GOT3 (cell line): ENCODE measurements at places on chromosomes 6 and 20.
A peak's percentile ranks its signal among the peaks of the same experiment; 100 is the strongest.

DNA sequence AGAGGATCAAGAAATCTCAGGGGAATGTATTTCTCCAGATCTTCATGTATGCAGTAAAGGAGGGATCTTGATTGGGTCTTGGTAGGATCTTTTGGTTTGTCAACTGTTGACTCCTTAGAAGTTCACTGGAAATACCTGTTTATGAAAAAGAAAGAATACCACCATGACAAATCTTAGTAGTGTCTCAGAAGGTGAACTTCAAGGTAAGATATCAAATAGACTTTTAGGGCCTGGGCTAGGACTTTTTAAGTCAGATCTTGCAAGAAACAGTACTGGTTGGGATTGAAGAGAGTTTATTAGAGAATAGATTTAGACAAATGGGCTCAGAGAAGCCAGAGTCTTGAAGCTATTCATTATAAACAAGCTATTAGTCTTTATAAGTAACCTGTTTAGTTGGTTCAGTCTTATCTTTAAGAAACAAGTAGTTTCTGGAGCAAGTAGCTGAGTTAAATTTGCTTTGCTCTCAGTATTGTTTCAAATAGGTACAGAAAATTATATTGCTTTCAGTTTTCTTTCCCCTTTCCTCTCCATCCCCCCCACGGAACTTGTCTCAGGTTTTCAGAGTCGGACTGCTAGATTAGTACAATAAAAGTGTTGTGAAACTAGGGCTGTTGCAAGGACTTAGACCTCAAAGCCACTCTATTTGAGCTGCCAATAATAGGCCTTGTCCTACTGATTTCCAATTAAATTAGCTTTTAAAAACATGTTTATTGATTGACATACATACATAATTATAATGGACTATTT, 529.1 kb upstream of the CITED2 start:
- no peak for DNase-seq

DNA sequence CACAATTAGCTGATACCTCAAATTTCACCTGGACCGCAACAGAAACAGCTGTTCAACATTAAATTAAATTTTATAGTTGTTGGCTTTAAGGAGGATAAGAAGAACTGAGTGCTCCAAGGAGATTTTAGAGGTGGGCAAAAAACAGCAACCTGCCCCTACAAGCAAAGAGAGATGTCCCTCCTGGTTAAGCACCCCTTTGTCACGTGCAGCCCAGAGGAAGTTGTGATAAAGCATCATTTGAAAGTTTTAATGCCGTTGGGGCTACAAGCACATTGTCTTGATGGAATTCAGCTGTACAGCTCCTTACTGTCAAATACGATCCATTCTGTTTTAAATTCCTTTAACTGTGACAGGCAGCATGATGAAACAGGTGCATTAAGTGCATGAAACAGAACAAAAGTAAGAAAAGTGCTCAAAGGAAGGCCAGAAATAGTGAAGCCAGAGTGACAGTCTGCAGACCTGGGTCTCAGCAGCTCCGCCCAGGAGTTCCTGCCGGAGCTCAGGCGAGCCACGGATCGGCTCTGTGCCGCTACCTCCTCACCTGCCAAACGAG, 195.0 kb downstream of the GMPR start:
- DNase-seq, result no peak

DNA sequence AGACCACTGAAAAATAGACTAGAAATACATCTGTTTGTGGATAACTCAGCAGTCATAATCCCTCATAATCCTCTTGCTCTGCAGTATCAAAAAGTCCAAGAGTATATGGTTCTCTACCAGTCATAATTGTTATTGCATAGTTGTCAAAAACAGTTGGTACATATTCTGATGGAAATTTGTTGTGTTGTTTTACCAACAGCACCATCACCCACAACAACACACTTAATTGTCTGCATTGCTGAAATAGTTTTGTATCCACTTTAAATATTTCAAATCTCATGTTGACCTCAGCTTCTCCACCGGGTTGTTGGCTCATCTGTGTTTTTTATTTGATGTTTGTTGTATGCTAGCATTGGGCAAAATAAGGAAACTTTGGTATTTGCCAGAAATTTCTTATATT, 39.4 kb downstream of the ITCH start:
- DNase-seq, result no peak

DNA sequence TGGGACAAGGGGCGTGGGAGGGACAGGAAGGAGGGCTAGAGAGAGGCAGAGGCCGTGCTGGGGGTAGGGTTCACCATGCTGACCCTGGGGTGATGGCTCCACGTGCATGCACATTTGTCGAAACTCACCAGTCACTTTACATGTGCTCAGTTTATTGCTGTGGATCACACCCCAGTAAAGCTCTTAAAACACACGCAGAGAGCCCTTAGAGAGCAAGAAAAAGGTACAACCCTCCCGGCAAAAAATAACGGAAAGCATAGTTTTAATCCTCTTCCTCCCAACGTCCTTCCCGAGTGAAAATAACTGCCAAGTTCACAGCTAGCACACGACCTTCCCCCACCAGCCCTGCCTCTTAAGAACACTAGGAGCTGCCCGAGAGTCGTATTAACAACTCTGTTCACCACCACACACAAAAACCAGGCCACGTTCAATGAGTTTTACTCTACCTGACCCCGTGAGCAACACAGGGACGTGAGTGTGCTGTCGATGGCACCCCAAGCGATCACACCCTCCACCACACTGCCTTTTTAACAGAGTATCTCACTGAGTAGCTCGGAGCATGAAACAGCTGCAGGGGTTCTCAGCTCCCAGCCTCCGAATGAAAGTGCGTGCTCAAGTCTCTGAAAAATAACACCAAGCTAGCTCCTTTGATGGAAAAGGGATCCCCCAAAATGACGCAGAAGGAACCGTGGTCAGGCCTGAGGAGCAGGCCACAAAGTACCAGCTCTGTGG, 39.7 kb downstream of the TAF4 start:
- no peak for DNase-seq

GRCh38 chr6:32982084-32982701, 13.8 kb downstream of the BRD2 start:
- DNase-seq, result no peak

DNA sequence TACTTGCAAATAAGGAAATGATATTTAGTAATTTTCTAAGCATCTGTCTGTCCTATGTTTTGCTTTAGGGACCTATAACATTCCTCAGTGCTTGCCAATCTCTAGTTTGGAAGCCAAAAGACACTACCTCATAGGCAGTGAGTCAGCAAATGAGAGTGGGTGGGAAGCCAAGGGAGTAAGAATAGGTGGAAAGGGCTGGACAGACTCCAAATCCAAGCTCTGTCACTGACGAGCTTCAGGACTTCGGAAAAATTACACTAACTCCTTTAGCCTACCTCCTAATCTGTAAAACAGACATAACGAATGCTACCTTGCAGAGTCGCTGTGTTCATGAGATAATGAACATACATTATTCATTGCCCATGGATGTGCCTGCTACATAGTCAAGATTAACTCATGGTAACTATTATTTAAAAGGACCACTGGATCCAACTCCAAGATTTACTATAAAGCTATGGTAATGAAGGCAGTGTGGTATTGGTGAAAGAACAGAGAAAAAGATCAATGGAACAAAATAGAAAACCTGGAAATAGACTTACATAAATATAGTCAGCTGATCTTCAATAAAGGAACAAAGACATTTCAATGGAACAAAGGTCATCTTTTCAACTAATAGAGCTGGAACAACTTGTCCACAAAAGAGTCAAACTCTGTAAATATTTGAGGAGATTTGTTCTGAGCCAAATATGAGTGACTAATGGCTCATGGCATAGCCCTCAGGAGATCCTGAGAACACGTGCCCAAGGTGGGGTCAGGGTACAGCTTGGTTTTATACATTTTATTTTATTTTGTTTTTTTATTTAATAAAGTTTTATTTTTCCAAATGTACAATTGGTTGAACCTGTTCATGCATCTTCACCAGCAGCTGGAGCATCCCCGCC, 64.1 kb downstream of the FAM50B start:
- DNase-seq, result peak; percentile 35

DNA sequence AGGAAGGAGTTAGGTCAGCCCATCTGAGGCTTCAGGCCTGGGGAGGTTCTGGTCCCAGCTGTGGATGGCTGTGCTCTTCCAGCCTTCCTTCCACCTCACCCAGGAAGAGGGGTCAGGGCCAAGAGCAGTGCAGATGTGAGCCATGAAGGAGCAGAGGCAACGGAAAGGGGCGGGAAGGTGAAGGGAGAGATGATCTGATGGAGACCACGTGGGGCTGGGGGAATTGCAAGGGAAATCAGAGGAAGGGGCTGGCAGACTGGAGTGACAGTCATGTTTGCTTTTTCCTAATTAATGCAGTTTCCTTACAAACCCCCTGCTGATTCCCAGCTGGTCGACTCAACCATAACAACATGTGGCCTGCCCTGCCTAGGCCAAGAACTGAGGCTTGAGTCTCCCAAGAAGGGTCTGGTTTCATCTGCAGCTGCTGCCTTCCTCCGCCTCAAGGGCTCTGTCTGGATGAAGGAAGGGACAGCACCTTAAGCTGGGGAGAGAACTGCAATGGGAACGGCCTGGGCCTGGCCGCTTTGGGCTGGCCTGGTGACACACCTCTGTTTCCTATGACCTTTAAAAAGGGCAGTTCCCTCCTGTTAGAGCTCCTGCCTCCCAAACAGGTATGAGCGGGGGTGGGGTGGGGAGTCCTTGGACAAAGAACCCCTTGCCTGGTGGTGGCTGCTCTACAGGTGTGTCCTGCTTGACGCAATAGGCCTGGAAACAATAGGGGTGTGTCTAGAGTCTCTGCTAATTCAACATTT, 7.8 kb upstream of the MRPS18A start:
- DNase-seq, result no peak

GRCh38 chr6:43725643-43726580, 38.3 kb upstream of the MRPS18A start:
- DNase-seq, result no peak

DNA sequence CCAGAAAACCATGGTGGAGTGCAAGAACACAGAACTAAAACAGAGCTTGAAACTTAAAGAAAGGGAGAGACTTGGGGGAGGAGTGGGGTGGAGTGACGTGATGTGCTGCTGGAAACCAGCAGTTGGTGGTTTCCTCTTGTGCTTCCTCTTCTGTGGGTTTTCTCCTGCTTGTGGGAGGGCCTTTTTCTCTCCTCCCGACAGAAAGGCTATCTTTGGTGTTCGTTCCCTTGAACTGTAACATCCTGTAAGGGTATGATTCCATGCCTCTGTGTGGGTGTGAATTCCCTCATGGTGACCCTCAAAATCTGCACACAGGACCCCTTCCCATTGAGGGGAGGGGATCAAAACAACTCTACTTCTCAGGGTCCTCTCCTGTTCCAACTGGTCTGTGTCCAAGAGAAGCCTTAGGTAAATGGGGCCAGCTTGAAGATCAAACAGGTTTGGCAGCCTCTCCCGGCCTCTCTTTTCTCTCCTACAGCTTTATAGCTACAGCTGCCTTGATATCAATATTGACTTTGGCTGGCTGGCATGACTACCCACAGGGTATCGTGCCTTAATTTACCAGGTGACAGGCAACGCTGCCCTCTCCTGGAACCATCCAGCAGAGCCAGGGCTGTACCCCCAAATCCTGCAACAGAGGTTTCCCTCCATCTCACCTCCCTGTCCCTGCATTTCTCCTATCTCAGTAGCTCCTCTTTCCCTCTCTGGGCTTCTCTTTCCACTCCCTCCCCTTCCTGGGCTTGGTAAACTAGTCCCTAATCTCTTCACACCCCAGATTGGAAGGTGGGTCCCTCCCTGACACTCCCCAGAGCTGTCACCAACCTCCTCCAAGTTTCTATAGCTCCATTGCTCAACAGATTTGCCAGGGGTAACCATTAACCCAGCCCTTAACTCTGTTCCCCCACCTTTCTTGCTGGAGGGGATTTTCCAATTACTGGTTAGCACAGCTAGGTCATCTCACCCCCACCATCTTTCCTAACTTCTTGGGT, 1.5 kb upstream of the MSH5 start:
- no peak for DNase-seq

DNA sequence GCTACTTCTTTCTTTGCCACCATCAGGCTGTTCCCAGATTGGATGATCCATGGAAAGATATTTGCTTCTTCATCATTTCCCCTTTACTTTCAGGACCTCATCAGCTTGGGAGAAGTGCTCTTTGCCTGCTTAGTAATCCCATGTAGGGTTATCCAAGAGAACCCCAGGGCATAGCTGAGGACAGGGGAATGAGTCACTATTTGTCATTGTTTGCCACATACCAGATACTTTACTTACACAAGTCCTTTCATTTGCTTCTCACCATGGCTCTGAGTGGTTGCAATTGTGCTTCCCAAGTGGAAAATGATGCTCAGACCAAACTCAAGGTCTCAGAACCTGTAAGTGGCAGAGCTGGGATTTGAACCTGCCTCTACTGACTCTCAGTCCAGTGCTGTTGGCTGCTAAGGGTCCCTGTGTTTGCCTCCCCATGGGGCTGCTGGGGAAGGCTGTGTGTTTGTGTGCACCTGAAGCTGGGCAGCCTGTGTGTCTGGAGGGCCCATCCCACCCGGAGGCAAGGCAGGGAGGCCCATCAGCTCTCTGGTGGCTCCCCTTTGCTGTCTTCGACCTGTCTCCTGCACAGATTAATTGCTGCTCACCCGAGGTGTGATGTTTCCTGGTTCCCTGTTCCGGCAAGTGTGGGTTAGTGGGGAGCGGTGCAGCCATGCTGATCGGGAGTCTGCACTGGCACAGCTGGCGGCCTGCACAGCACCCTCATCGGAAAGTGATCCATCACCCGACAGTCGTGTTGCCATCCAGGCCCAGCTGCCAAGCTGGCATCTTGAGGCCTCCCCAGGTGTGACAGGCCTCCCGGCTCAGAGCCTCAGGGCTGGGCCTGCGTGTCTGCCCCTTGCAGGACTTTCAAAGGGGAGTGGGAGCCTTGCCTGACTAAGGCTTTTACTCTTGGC, 228.8 kb downstream of the DHX35 start:
- no peak for DNase-seq

DNA sequence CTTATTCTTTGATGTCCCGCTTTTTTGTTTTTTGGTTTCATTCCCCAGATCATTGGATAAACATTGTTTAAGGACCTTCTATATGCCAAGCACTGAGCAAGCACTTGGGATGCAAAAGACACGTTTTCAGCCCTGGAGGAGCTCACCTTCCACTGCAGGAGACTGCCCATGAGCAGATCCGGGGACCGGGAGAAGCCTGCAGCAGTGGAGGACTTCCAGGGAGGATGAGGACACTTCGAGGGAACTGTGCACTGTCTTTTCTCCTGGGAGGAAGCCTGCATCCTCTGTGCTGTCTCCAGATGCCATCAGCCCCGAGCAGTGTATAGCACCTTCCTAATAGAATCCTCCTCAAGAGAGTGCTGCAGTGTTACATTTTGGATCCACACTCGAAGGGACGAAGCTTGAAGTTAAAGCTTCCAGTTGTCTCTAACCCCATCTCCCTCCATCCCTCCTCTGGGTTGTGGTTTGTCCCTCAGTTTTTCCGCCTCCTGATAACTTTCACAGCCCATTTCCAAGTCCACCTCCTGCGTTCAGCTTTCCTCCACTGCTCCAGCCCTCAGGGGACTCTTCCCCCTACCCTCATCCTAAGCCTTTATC, 5.8 kb upstream of the KCNG1 start:
- no peak for DNase-seq

GRCh38 chr20:48202334-48203113, 417.2 kb upstream of the SULF2 start:
- no peak for DNase-seq

DNA sequence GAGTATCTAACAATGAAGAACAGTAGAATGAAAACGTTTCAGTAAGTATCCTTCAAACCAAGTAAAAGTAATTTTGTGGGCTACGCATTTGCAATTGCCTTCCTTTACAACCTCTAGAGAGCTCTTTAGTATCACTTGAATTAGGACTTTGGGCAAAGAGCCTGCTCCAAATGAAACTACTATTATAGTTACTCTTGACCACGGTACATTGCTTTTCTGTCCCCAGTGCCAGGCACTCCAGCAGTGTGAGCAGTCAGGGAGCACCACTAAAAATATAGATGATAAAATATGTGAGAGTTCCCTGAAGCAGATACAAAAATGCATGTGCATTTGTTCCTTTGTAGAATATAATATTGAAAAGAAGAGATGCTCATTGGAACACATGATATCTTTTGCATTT, 450.1 kb upstream of the MANEA start:
- DNase-seq, result no peak
